NCI-H345 (cell line): ENCODE measurements at places on chromosomes 6 and 20.
A peak's percentile ranks its signal among the peaks of the same experiment; 100 is the strongest.

GRCh38 chr6:151004383-151005024, 139.0 kb downstream of the MTHFD1L start:
- peak; percentile 55 for DNase-seq

DNA sequence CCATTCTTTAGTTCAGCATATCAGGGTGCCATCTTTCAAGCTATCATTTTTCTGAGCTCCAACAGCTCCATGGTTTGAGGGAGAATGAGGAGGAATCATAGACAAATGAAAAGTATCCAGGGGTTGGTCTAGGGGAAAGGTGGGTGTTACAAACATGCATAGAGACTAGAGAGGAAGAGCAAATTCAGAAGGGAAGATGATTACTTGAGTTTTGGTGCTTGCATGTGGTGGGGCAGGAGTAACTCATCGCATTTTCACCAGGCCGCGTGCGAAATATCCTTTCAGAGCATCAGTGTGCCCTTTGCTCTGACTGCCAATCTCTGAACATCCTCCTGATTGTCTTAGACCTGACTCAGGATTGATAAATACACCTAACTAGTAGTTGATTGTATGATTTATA, 7.7 kb upstream of the BICRAL start:
- DNase-seq: no peak

GRCh38 chr20:8357703-8358102, 225.6 kb downstream of the PLCB1 start:
- no peak for DNase-seq

- DNase-seq: no peak
These were observed 7.5 kb upstream of the PLCB4 start for GRCh38 chr20:9061434-9061833.

GRCh38 chr6:134585517-134585873, 267.6 kb upstream of the SGK1 start:
- peak; percentile 92 for DNase-seq

GRCh38 chr6:90135667-90136066, 161.0 kb downstream of the BACH2 start:
- DNase-seq: no peak

GRCh38 chr6:16681260-16681873, 79.9 kb downstream of the ATXN1 start:
- DNase-seq: no peak

DNA sequence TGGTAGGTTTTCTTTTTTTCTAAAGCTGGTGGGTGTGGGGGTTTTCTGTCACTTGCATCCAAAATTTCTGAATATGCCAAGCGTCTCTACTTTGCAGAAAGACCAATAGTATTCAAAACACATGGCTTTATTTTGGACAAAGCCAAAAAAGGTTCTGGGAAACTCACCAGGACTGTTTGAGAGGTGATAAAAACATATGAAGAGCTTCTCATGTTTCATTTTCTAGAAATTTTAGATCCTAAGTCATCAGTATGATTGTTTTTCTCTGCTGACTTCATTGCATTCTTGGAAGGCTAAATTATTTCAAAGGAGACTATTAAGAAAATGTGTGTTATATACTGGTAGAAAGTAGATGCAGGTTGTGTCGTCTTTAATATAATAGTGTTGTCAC, 51.3 kb downstream of the GCLC start:
- no peak for DNase-seq

DNA sequence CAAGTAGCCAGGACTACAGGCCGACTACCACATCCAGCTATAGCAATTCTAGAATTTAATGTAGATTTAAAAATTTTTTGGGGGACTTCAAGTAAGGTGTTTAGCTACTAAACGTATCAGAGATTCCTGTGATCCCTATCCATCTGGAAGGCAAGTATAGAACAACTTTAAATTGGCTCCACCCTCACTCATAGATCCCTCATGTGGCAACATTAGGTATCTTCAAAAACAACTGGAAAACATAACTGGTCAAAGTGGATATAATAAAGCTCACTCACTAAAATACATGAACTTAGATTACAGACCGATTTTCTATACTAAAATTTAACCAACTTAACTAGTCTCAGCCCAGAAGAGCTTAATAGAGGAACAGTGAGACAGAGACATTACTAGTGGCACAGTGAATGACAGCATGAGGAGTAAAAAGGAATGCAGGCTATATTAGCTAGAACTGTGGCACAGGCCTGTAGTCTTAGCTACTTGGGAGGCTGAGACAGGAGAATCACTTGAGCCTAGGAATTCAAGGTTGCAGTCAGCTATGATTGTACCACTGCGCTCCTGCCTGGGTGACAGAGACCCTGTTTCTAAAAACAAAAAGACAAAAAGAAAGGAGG, 14.7 kb downstream of the NUP153 start:
- DNase-seq: no peak

DNA sequence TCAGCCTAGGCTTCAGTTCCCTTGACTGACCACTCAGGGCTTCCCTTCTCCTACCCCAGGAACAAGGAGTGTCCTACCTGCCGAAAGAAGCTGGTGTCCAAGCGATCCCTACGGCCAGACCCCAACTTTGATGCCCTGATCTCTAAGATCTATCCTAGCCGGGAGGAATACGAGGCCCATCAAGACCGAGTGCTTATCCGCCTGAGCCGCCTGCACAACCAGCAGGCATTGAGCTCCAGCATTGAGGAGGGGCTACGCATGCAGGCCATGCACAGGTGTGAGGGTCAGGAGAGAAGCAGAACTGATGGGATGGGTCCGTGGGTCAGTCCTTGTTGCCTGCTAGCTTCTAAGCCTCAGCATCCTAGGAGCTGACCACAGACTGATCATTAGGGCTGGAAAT, 1.6 kb downstream of the RING1 start:
- no peak for DNase-seq

GRCh38 chr20:44467289-44467883, 8.3 kb upstream of the TTPAL start:
- no peak for DNase-seq

GRCh38 chr6:138569970-138570724, 70.9 kb upstream of the NHSL1 start:
- no peak for DNase-seq

DNA sequence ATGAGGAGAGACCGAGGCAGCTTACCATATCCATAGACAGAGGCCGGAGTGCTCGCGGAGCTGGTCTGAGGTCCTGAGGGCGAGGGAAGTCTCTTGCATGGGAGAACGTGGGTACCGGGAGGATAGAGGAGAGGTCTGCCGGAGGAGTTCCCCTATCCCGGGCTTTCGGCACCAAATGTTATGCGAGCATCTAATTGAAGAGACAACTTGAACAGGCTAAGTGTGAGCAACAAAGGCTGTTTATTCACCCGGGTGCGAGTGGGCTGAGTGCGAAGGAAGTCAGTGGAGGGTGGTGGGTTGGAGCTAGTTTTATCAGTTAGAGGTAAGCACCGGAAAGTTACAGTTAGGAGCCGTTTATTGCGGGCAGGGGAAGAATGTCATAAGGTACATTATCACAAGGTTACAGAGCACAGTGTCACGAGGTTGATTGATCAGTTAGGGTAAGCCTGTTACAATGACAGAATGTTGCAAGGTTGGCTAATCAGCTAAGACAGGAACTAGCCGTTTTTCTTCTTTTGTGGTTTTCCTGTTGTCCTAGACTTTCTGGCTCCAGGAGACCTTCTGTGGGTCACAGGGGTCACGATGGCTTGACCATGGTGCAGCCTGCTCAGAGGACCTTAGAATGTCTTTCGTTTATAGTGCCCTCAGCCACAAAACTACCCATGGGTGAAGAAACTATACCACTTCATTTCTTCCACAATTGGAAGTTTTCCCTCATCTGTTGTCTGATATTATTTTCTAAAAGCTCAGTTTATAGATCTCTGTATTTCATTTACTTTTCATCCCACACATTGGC, 746.0 kb upstream of the ADGRB3 start:
- no peak for DNase-seq

- DNase-seq: no peak
These were observed 149.7 kb downstream of the KIF16B start for GRCh38 chr20:16423311-16424212.

DNA sequence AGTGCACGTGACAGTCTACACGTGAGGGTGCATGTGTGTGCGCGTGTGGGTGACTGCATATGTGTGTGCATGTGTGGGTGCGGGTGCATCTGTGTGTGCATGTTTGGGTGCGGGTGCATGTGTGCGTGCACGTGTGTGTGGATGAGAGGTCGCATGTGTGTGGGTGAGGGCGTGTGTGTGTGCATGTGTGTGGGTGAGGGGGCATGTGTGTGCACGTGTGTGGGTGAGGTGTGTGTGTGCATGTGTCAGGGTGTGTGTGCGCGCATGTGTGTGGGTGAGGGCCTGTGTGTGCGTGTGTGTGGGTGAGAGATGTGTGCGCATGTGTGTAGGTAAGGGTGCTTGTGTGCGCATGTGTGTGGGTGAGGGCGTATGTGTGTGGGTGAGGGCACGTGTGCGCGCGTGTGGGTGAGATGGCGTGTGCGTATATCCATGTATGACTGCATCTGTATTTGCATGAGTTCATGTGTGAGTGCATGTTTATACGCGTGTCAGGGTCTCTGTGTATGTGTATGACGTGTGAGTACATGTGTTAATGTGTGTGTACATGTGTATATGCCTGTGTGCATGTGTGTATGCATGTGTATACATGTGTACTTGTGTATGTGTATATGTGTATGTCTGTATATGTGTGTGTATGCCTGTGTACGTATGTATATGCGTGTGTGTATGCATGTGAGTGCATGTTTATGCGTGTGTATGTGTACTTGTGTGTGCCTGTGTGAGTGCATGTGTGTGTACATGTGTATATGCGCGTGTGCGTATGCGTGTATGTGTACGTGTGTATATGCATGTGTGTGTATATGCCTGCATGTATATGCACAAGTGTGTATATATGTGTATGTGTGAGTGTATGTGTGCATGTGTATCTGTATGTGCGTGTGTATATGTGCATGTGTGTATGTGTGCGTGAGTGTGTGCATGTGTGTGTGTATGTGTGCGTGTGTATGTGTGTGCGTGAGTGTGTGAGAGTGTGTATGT, 4.1 kb upstream of the LIME1 start:
- DNase-seq: no peak

- no peak for DNase-seq
These were observed 6.5 kb downstream of the NEDD9 start for GRCh38 chr6:11226005-11226404.

GRCh38 chr6:5961836-5962235, 44.9 kb downstream of the NRN1 start:
- no peak for DNase-seq

DNA sequence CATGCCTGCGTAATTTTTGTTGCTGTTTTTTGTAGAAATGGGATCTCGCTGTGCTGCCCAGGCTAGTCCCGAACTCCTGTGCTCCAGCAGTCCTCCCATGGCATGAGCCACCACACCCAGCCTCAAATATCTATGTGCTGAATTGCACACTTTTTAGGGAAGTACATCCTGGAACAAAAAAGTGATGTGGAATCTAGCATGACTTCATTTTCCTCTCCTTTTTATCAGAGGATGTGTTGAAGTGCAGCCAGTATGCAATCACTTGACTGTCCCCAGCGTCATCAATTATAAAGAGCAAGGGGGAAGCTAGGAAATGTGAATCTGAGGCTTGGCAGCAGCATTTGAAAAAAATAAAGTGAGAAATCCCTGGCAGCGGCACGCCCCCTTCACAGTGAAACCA, 6.4 kb upstream of the EXOC2 start:
- DNase-seq: no peak

GRCh38 chr6:99485395-99485773, 29.8 kb downstream of the USP45 start:
- no peak for DNase-seq

- DNase-seq: no peak
These were observed 88.2 kb downstream of the SLC22A23 start for GRCh38 chr6:3368685-3369084.

- no peak for DNase-seq
These were observed 10.2 kb upstream of the SLC22A3 start for GRCh38 chr6:160337991-160338390.

DNA sequence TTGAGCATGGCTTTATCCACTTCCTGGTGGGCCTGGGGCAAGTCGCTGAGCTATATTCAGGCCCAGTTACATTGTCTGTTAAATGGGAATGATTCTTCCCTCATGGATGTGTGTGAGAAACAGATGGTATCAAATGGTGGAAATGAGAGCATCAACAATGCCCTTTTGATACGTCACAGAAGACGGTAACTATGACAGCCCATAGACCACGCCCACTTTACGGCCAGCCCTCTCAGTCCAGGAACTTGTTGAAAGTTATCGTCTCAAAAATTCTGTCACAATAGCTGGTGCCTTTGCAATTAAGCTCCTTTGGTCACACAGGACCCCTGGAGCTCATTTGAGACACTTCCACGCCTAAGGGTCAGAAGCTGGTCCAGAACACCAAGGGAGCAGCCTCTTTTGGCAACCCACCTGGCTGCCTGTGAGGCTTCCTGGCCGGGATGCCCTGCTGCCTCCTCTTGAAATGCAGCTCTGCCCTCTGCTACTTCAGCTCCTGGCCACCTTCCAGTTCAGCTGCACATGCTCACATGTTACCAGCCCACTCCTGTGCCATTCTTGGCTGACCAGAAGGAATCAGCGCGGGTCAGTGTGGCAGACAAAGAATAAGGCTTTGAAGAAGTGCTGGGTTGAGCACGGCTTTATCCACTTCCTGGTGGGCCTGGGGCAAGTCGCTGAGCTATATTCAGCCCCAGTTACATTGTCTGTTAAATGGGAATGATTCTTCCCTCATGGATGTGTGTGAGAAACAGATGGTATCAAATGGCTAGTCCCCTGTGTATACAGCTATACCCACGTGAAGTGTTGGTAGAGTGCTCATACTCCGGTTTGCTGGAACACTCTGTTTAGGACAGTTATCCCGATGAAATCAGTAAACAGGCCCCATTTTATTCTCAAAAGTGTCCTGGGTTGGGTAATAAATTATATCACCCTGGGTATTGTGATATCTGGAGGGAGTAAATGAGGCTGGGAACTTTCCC, 199.2 kb upstream of the SUPT3H start:
- no peak for DNase-seq

- DNase-seq: no peak
These were observed 38.4 kb upstream of the FUCA2 start for GRCh38 chr6:143549949-143550268.

- DNase-seq: no peak
These were observed 15.7 kb upstream of the SIRT5 start for GRCh38 chr6:13558718-13559117.

GRCh38 chr6:169626649-169627048, 75.2 kb downstream of the WDR27 start:
- DNase-seq: no peak
